ENCODE measurements at places on chromosomes 7 and 10.

DNA sequence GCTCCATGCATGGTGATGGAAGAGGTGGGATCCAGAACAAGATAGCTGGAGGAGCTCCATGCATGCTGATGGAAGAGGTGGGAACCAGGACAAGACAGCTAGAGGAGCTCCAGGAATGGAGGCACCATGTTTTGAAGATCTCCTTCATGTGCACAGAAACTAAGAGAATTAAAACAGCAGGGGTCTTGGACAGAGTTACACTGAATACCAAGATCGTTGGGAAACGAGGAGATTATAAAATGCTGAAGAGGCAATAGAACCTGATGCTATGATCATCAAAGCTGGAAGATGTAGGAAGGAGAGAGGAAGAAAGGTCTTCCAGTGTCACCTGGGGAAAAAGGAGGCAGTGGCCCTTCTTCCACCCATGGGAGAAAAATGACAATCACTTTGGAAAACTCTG is 193.6 kb upstream of the PFKP start:
- DNase-seq: no peak

GRCh38 chr10:66678521-66678920 is 247.3 kb upstream of the LRRTM3 start:
- DNase-seq: no peak

DNA sequence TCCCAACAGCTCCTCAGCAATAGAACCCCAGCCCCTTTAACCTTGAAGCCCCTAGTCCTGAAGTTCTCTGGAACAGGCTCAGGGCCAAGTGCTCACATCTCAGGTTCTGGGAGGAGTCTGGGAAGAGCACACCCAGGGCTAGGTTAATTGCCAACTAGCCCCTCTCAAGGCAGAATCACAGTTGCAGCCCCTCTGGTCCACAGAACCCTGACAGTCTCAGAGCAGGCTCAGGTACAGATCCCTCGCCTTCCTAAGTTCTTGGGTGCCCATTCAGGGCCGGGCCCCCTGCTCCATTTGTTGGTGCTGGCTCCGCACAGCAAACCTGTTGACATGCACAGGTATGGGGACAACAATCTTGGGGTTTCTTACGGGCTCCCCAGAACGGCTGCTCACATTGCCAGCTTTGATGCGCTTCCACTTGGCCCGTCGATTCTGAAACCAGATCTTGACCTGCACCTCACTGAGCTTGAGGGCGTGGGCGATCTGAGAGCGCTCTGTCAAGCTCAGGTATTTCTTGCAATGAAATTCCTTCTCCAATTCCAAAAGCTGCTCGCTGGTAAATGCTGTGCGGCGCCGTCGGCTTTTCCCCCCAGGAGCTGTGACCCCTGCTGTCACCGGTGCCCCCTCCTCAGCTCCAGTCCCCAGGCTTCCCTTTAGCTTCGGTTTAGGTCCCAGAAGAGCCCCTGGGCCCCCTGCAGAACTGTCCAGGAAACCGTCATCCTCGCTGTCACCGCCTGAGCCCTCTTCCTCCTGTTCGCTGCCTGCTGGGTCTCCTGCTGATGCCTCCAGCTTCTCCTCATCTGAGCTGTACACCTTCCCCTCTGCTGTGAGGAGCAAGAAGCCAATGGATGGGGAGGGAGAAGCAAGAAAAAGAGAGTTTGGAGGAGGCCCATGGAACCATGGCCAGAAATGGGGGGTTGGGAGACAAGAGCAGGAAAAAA is 18.9 kb downstream of the GBX1 start:
- no peak for DNase-seq

GRCh38 chr10:126394948-126395347 is 6.7 kb upstream of the ADAM12 start:
- no peak for DNase-seq

- DNase-seq: no peak
These were observed 186.4 kb downstream of the PDE1C start for GRCh38 chr7:31883761-31884164.

- no peak for DNase-seq
These were observed 89.5 kb downstream of the VPS41 start for GRCh38 chr7:38819463-38819862.

- DNase-seq: no peak
These were observed 28.4 kb downstream of the ARHGAP22 start for GRCh38 chr10:48576501-48576900.

DNA sequence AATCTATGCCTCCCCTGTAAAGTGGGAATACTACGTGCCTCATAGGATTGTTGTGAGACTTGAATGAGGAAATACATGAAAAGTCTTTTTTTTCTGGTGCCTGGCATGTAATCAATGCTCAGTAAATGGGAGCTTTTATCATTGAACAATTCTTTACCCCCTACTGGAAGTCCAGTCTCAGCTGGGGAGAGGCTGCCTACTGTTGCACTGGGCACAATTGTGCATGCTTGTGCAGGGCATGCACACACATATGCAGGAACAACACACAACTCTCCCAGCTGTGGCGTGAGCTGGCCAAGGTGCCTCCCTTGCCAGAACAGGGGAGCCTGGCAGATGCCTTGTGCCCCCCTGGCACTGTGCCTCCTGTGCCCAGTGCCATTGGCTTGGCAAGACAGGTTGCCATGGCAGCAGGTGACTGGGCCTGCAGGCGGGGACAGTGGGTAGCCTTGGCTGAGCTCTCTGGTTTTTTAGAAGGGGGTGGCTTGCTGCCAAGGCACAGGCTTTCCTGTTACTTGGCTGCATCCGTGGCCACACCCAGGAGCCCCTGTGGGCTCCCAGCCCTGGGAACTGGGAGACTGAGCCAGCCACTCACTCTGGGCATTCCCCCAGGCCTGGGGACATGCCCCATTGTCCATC is 16.1 kb upstream of the PALD1 start:
- DNase-seq: no peak

GRCh38 chr7:135177028-135177696 is 6.7 kb upstream of the CYREN start:
- no peak for DNase-seq

DNA sequence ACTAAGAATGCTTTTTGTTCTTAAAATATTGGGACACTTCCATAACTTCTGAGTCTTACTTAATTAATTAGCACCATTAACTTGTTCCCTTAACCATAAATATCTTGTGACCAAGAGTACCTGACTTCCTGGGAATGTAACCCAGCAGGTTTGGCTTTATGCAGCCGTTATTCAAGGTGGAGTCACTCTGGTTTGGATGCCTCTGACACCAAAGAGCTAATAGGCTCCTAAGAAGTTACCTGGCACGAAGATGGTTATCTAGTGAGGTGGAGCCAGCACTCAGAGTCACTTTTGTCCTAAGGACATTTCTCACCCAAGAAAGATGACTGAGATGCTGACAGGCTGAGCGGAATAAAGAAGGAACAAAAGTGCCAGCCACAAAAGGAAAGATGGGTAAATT is 172.3 kb downstream of the C1GALT1 start:
- no peak for DNase-seq

- DNase-seq: no peak
These were observed 11.0 kb upstream of the IMPDH1 start for GRCh38 chr7:128420773-128421172.

DNA sequence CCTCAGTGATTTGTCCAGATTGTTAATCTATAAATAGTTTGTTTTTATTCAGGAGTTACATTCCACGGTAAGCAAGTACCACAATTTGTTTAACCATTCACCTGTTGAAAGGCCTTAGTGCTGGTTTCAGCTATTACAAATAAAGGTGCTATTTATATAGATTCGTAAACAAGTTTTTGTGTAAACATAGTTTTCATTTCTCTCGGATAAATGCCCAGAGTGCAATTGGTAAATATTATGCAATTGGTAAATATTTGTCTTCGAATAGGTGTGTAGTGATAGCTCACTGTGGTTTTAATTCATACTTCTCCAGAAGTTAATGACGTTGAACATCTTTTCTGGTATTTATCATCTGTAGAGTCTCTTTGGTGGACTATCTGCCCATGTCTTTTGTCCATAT is 76.4 kb upstream of the RSU1 start:
- DNase-seq: no peak

DNA sequence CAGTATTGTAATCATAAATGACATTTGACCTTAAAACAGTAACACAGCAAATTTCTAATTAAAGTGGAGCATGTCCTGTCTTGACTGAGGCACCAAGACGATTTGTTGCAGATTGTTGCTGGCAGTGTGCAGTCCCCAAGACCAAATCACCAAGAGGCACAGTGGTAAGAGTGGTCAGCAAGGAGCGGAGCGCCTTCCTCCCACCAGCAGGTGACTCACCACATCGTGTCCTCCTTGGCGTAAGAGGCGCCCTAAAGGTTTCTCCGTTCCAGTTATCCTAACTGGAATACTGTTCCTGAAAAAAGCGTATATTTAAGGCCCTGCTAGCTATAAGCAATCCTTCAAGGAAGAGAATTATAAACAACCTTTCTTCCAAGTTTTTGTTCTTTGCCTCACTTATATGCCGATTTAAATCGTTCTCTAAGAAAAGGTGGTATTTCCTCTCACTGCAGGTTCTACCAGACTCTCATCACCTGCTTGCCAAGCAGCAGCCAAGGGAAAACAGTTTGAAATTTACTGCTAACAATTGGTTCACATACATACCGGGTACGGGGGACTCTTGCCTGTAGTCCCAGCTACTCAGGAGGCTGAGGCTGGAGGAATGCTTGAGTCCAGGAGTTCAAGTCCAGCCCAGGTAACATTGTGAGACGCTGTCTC is 10.7 kb upstream of the REPIN1 start:
- DNase-seq: no peak

DNA sequence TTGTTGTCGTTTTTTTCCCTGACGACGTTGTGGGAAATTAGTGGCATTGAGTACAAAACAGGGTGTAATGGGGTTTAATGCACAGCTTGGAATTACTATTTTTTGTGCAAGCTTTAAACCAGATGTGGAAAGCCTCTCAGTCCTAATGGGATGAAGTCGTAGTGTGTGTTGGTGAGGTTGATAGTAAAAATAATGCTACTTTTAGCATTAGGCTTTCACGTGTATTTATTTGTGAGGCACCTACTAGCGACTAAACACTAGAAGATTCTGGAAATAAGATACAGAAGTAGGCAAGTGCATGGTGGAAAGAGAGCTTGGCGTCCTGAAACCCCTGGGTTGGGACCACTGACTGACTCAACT is 588 bp upstream of the ORC5 start:
- DNase-seq: no peak

DNA sequence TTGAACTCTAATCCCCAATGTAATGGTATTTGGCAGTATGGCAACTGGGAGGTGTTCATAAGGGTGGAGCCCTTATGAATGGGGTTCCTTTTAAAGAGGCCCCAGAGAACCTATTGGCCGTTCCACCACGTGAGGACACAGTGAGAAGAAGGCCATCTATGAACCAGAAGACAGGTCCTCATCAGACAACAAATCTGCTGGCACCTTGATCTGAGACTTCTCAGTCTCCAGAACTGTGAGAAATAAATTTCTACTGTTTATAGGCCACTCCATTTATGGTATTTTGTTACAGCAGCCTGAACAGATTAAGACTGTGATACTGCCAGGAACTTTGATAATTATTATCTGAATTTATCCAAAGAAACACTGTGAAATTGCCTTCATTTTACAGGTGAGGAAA is 132.3 kb downstream of the GLI3 start:
- no peak for DNase-seq

DNA sequence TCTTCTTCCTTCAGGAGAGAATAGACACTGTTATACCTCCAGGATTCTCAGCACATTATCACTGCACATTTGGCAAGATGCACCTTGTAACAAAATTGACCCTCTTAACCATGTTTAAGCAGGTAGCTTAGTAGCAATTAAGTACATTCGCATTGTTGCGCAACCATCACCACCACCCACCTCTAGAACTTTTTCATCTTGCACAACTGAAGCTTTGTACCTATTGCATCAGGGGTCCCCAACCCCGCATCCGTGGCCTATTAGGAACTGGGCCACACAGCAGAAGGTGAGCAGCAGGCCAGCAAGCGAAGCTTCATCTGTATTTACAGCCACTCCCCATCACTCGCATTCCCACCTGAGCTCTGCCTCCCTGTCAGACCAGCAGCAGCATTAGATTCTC is 29.9 kb upstream of the SMURF1 start:
- DNase-seq: no peak

DNA sequence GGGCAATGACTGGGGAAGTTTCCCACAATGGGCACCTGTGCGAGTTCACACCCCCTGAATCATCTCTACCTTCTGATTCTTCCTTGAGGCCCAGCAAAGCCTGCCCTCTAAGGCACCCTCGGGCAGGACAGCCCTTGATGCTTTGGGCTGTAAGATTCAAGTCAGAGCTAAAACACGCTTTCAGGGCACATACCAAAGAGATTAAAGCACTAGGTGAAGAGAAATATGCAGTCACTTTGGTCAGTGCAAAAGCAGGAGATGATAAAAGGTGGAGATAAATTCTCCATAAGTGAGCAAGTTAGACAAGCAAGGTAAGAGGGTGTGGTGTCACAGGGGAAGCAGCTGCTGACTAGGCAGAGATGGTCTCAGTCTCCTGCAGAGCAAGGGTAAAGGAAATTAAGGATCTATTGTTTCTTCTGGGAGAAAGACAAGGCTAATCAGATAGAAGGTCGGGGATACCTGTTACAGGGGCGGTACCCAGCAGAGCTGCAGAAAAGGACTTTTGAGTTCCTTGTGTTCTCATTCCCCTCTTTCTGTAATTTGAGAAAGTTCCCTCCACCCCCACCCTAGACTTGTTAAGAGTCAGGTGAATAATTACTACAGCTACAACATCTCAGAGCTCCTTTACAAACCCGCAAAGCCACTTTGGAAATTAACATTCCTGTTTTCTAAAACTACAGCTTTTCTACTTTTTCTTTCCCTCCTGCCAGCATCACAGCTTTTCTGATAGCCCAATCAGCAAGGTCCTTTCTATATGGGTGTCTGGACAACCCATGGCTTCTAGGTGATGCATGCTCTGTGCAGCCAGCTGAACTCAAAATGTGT is 26.4 kb downstream of the PDLIM1 start:
- no peak for DNase-seq

GRCh38 chr10:104150139-104150538 is 28.2 kb downstream of the SFR1 start:
- no peak for DNase-seq

DNA sequence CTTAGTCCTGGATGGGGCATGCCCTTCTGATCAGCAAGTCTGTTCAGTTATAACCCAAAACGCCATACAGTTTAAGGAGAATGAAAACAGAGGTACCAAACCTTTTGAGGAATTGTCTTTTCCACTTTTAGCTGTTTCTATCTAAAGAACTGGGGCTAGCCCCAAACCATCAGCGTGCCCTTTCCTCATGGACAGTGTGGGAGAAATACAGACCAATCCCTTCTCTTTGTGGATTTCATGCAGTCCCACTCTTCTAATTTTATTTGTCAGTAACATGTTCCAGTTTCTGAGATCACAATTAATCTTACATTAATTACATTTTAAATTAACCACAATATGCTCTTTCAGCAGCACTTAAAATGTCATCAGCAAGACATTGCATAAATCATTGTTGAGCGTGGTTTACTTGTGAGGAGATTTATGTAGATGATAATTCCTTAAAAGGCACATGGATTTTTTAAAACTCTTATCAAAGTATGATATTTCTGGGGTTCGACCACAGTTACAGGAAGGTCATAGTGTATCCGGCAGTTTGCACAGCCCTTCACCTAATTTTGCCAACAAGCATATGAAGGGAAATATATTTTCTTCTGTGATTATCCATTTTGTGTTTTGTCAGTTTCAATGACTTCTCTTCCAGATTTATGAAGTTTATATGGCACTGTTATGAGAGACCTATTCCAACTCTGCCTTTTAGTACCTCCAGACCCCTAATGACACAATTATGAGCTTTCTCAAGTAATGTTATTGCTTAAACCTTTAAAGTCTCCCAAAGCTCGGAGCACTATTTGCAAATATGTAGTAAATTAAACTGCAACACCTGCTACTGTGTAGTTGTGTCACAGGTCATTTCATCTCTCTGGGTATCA is 868.4 kb upstream of the C7orf33 start:
- no peak for DNase-seq
